ENCODE measurements at places on chromosomes 5 and 9.

GRCh38 chr9:109753308-109753707, 26.7 kb upstream of the PALM2AKAP2 start:
- H3K4me1 ChIP-seq, result no peaks in the 10 kb centered on the region
- H3K4me3 ChIP-seq, result no peak overlapping the region
- no peak for DNase-seq
- H3K36me3 ChIP-seq, result no peaks in the 10 kb centered on the region

DNA sequence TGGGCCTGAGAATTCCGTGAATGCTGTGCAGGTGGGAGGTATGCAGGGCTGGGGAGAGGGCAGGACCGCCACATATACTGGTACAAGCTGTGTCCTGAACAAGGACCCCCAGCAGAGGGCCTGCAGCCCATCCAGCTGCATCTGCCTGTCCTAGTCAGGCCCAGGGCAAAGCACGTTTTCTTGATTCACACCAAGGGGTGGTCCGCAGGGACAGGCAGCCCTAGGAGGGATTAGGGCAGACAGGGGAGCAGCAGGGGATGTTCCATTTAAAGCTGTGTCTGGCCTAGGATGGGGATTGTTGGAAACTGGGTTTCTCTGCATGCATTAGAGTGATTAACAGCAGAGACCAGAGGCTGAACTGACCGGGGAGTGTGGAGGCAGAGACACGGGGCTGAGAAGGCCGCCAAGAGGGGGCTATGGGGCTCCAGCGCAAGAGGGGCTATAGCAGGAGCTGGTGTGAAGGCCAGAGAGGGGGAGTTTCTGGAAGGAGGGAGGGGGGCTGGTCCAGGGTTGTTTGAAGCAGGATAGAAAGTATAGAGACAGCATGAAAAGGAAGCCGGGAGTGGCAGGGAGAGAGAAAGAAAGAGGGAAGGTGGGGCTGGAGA, 2.7 kb downstream of the GRM6 start:
- no peak overlapping the region for H3K4me3 ChIP-seq
- H3K27ac ChIP-seq, result no peak overlapping the region
- peaks cover 7% of the 10 kb centered on the region for H3K4me1 ChIP-seq
- H3K27me3 ChIP-seq, result peaks cover 49% of the 10 kb centered on the region

GRCh38 chr9:70382709-70383605, 31.5 kb downstream of the KLF9 start:
- H3K4me1 ChIP-seq, result peaks cover 6% of the 10 kb centered on the region
- no peak overlapping the region for H3K27ac ChIP-seq
- H3K4me3 ChIP-seq, result no peak overlapping the region
- no peak for DNase-seq

- H3K27me3 ChIP-seq, result no peaks in the 10 kb centered on the region
- H3K4me3 ChIP-seq, result no peak overlapping the region
- H3K36me3 ChIP-seq, result peaks cover 5% of the 10 kb centered on the region
- H3K27ac ChIP-seq, result no peak overlapping the region
- DNase-seq, result no peak
- H3K4me1 ChIP-seq, result no peaks in the 10 kb centered on the region
These were observed 373.8 kb downstream of the NDUFS4 start for GRCh38 chr5:53934151-53934820.

DNA sequence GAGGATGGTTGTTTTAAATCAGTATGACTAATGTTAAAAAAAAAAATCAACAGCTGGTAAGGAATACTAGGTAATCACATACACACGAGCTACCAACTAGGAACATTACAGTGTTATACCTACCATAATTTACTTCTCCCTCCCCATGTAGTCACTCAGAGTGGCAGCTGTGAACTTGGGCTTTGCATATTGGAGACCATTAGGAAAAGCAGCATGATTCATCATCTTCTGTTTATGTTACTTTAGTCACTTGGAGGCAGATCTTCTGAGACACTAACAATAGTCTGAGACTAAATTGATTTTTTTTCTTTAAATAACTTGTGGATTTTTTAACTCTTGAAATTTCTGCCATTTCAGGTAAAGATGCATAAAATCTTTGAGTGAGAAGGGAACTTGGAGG, 141.5 kb upstream of the NR4A3 start:
- no peak overlapping the region for H3K4me3 ChIP-seq
- no peak overlapping the region for H3K27ac ChIP-seq
- peaks cover 25% of the 10 kb centered on the region for H3K36me3 ChIP-seq
- peaks cover 19% of the 10 kb centered on the region for H3K4me1 ChIP-seq
- no peaks in the 10 kb centered on the region for H3K27me3 ChIP-seq

GRCh38 chr5:51657340-51658240, 274.3 kb downstream of the ISL1 start:
- no peaks in the 10 kb centered on the region for H3K36me3 ChIP-seq
- H3K27me3 ChIP-seq, result no peaks in the 10 kb centered on the region
- H3K4me3 ChIP-seq, result no peak overlapping the region

- H3K4me1 ChIP-seq, result no peaks in the 10 kb centered on the region
- H3K4me3 ChIP-seq, result no peak overlapping the region
- no peaks in the 10 kb centered on the region for H3K36me3 ChIP-seq
- no peaks in the 10 kb centered on the region for H3K27me3 ChIP-seq
- no peak for DNase-seq
These were observed 60.5 kb downstream of the GABRG2 start for GRCh38 chr5:162128117-162128516.

DNA sequence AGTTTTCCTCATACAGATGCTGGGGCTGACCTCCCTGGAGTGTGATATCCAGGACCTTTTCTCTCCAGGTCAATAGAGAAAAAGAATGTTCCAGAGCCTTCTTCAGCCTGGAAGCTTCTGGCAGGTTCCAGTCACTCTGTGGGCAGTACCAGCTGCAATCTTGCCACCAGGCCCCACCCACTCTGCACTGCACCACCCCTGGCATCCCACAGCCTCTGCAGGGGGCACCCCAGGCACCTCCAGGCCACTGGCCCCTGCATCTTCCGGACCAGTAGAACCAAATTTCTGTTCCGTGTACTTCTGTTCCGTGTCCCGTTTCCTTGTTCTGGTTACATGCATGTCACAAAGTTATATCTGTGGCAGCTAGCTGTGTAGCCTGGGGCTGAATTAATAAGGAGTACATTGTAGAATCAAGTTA, 83.3 kb upstream of the ZBTB43 start:
- H3K27me3 ChIP-seq, result no peaks in the 10 kb centered on the region
- H3K27ac ChIP-seq, result peak overlapping the region; percentile 94
- DNase-seq, result no peak
- H3K4me1 ChIP-seq, result peaks cover 45% of the 10 kb centered on the region

DNA sequence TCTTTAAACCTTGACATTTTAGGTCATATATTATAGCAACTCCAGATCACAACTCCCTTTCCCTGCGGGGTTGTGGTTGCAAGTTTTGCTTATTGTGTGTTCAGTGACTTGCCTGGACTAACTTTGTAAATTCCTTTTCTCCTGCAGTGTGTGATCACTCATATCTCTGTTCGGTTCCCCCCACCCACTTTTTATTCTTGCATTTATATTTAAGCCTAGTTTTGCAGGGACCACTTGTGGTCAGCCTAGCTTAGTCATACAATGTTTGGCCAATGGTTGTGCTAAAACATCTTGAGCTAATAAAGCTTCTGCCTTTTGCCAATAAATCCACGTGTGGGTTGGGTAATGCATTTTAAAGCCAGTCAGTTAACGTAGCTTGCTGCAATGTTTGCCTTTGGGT, 146.5 kb upstream of the IRX4 start:
- DNase-seq, result no peak
- peaks cover 25% of the 10 kb centered on the region for H3K27me3 ChIP-seq
- H3K27ac ChIP-seq, result no peak overlapping the region
- no peak overlapping the region for H3K4me3 ChIP-seq
- H3K36me3 ChIP-seq, result no peaks in the 10 kb centered on the region

DNA sequence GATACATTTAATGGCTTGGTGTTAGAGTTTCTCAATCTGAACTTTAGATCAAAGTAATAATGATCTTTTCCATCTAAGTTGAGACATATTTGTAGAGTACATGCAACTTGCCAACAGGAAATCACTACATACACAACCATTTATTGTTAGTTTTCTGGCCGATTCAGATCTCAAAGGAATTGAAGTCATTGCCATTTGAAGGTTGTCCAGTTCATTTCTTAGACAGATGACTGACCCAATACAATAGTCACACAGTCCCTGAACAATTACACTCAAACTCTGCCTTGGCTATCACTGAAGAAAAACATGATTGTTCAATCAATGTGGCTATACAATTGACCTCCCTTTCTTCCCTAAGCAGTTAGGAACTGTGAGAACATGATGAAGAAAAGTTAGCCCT, 753.2 kb upstream of the RIOK2 start:
- H3K4me3 ChIP-seq, result no peak overlapping the region
- H3K27ac ChIP-seq, result no peak overlapping the region

GRCh38 chr9:132430998-132431397, 21.0 kb downstream of the CFAP77 start:
- H3K36me3 ChIP-seq, result peaks cover 3% of the 10 kb centered on the region
- DNase-seq, result no peak
- H3K27me3 ChIP-seq, result peaks cover 51% of the 10 kb centered on the region
- H3K27ac ChIP-seq, result no peak overlapping the region
- peaks cover 4% of the 10 kb centered on the region for H3K4me1 ChIP-seq
- no peak overlapping the region for H3K4me3 ChIP-seq

GRCh38 chr9:136764301-136764891, at the start of gene LCN15:
LCN15 (minus strand) TSS chr9:136764518; CDS start chr9:136764488, 30 bp downstream.
- H3K4me3 ChIP-seq, result no peak within 1 kb of the TSS
- H3K4me1 ChIP-seq, result peaks cover 63% of the 10 kb centered on the region
- H3K27me3 ChIP-seq, result no peaks in the 10 kb centered on the region

GRCh38 chr9:77738932-77739331, 90.8 kb upstream of the GNA14 start:
- no peak overlapping the region for H3K27ac ChIP-seq
- H3K4me3 ChIP-seq, result no peak overlapping the region
- H3K4me1 ChIP-seq, result no peaks in the 10 kb centered on the region
- DNase-seq, result no peak
- no peaks in the 10 kb centered on the region for H3K36me3 ChIP-seq
